Suppressor macrophage treated with lipopolysaccharide for 4 hours (primary cell): ENCODE measurements at places on chromosomes 13 and 19.

DNA sequence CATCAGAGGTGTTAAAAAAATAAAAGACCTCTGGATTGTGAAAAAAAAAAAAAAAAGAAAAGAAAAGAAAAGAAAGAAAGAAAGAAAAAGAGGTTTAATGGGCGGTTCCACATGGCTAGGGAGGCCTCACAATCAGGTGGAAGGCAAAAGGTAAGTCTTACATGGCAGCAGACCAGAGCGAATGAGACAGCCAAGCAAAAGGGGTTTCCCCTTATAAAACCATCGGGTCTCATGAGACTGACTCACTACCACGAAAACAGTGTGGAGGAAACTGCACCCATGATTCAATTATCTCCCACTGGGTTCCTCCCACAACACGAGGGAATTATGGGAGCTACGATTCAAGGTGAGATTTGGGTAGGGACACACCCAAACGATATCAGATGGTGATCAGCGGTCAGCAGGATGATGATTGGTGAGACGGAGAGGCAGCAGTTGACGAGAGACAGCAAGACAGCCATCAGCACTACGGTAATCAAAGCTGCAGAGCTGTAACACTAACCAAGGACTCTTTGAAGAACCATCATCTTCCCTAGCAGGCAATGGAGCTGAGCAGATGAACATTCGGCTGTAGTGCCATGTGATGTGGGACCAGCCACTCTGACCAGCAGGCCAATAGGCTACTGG lies 3.9 kb upstream of the CD209 start:
- peak; percentile 86 for DNase-seq

DNA sequence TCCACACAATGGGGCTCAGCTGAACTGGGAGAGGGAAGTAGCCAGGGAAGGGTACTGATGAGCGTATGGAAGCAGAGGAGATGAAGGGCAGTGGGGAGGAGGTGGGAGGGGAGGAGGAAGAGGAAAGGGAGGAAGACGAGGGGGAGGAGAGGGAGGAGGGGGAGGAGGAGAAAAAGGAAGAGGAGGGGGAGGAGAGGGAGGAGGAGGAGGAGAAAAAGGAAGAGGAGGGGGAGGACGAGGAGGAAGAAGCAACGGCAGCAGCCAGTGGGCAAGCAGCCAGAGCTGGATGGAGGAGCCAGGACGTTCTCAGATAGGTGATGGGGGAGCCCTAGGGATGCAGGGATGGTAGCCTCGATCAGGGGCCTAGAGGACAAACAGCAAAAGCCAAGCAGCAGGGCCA lies 5.6 kb downstream of the CERS4 start:
- no peak for DNase-seq

GRCh38 chr19:50932690-50933083 lies 20.2 kb downstream of the KLK5 start:
- no peak for DNase-seq

DNA sequence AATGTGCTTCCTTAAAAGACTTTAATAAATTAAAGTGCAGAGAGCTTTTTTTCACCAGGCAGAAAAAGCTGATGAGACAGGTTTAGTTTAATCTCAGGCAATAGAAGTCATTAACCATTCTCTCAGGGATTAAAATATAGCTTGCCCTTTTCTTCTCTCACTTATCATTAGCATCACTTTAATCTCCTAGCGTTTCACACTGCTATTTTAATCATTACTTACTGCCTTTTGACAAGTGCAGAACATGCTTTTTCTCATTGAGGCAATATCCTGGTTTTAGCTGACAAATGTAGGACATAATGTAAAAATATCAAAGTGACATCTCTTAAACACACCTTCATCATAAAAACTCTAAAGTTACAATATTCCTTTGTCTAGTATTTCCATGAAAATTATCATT lies 94.6 kb downstream of the DACH1 start:
- no peak for DNase-seq

GRCh38 chr19:40059624-40060023 lies 3.6 kb upstream of the ZNF780B start:
- no peak for DNase-seq

DNA sequence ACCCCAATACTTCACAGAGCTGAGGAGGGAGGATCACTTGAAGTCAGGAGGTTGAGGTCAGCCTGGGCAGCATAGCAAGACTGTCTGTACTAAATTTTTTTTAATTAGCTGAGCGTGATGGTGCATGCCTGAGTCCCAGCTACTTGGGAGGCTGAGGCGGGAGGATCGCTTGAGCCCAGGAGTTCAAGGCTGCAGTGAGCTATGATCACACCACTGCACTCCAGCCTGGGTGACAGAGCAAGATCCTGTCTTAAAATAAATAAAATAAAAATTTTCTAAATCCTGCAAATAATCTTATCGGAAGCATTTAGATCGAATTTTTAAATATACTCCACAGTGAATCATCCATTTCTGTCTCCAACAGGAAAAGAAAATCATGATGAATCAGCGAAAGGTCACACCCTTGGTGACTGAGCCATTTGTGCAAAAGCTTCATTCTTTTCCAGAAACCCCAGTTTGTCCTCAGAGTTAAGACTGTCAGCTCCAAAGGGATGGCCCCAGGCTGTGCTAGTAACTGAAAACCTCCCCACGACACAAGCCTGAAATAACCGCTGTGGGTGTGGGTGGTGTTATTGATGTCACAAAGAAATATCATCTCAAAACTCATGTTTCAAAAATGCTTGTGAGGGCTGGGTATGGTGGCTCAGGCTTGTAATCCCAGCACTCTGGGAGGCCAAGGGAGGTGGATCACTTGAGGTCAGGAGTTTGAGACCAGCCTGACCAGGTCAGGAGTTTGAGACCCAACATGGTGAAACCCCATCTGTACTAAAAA lies 167.6 kb downstream of the PTPRS start:
- peak; percentile 73 for DNase-seq

- DNase-seq = no peak
Measured at GRCh38 chr19:14411161-14411937, 7.8 kb downstream of the DDX39A start.

- no peak for DNase-seq
Measured at GRCh38 chr13:43838909-43839308, 40.6 kb downstream of the CCDC122 start.

- no peak for DNase-seq
Measured at GRCh38 chr13:74696148-74696922, 562.1 kb upstream of the KLF12 start.

DNA sequence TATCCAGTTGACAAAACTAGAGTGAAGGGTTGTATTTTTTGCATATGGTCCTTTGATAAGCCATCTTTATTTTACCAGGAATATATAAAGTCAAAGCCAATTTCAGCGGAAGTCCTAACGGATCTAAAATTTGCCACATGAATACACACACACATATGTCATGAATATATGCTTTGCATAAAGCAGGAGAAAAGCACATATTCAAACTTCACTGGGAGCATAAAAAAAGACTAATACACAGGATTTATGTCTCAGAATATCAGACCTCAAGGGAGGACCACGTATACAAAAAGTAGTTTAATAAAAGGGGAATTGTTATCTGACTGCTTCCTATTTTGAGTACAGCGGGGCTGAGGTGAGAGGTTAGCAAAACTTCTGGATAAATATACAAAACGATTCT lies 308.7 kb downstream of the PCDH9 start:
- no peak for DNase-seq

DNA sequence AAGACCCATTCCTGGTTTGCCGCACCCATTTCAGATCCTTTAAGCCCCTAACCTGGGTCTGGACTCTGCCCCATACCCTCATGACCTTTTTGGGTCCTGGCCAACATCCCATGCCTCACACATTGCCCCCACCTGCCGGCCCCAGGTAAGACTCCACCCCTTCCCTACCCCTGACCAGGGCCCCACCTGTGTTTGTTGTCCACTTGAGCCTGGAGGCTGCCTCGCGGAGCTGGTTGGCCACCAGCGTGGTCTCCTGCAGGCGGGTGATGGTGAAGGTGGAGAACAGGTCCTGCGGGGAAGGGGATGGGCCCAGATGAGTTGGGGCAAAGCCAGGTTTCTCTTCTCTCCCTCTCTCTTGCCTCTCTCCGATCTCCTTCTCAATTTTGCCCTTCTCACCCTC lies 19.5 kb downstream of the MAN2B1 start:
- DNase-seq = no peak

DNA sequence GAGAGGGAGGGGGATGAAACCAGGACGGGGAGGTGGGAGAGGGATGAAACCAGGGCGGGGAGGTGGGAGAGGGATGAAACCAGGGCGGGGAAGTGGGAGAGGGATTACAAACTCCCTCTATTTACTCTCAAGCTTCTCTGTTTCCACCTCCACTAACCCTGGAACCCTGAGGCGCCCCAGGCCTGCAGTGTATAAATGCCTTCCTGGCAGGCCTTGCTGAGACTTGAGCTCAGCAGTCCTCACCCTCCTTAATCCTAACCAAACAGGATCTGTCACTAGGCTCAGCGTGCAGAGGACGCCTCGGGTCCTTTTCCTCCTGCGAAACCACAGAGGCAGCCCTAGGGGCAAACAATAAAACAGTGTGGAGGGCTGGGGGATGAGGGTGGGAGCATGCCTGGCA lies 32.1 kb upstream of the OR1M1 start:
- no peak for DNase-seq

DNA sequence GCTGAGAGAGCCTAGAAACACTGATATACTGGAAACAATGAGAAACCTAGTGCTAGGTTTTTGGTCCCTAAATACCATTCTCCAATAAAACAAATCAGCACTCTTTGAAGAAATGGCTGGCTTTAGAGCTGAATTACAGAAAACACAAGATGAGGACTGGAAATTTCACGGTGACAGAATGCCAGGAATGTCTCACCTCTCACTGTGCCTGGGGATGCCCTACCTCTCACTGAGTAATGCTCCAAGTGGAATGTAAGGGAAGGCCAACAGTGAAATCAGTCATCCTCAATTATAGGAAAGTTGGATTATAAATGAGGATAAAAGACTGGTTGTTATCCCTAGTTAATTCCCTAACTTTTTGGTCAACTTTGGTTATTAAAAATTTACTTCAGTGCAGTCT lies 259.0 kb downstream of the NALCN start:
- DNase-seq = no peak

DNA sequence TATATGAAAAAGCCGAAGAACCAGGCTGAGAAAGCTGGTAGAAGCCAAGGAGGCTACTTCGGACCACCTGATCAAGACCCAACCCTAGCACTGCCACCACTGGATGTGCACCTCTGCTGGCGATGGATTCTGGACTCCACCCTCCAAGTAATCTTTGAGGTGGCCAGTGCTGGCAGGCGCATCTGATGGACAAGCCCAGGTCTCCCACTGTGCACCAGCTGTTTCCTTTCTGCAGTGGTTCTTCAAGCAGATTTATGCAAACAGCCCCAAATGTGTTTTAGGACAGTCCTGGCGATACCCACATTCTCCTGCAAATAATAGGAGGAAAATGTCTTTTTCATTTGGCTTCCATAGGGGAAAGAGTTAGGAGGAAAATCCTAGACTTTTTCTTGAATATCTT lies 172.3 kb downstream of the SHISA2 start:
- DNase-seq = no peak

DNA sequence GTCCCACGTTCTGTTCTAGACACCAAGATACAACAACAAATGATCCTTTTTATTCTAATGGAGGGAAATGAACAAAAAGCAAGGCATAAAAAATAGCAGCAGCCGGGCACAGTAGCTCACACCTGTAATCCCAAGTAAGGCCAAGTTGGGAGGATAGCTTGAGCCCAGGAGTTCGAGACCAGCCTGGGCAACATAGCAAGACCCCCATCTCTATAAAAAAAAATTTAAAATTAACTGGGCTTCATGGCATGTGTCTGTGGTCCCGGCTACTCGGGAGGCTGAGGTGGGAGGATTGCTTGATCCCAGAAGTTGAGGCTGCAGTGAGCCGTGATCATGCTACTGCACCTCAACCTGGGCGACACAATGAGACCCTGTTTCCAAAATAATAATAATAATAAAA lies 1.0 kb downstream of the MIA start:
- no peak for DNase-seq

GRCh38 chr19:27997069-27997468 lies 1215.9 kb downstream of the UQCRFS1 start:
- no peak for DNase-seq

DNA sequence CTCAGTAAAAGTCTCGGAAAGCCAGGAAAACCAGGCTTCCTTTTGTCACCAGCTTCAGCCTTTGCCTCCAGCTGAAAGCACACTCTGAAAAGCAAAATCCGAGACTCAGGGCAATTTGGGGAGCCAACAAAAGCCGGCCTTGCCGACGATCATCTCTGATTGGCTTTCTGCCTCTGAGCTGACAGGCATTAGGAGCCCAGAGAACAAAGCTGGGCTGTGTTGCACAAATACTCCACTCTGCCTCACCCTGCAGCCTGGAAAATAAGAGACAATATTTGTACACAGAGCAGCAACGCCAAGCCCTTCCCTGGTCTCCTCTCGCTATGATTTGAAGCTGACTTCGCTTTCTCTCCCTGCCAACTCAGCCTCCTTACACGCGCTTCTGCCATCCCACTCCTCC lies 46.9 kb downstream of the CACNA1A start:
- no peak for DNase-seq

- no peak for DNase-seq
Measured at GRCh38 chr13:74145249-74145975, 11.2 kb upstream of the KLF12 start.

- DNase-seq = no peak
Measured at GRCh38 chr13:42992764-42993122, 702 bp upstream of the EPSTI1 start.

DNA sequence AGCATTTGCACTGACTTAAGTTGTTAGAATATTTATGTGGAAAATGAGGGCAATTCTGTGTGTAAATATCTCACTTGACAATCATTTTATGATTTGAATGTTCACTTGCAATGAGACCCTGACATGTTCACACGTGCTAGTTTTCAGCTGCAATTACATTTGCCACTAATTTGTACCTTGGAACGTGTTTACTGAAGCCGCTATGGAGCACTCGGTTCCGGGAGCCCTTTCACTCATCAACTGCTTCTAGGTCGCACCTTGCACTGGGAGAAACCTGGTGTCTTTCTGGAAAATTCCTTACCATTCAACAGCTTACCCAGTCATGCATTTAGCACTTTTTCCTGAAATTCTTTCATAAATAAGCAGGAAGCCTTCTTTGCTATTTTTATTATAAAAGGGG lies 229.6 kb downstream of the ZIC5 start:
- DNase-seq = no peak

- peak; percentile 21 for DNase-seq
Measured at GRCh38 chr19:38736413-38737280, 7.6 kb downstream of the CAPN12 start.
